Parietal lobe (tissue), 2 donors: ENCODE measurements at places on chromosomes 11 and 22. TPM values are rescaled to one million over a fixed set of nuclear protein-coding genes. Genes with fewer than 3 reads are reported as not detected.

The C11orf87 gene
- 25.4 TPM for total RNA-seq

The OR6X1 gene
- total RNA-seq = not detected

The TREH gene
- total RNA-seq = not detected

The OR8G1 gene
- not detected for total RNA-seq

The GDPD4 gene
- total RNA-seq = not detected

The MMP13 gene
- total RNA-seq = not detected

The BATF2 gene
- total RNA-seq = not detected

The CASP5 gene
- total RNA-seq = not detected

The OR51B4 gene
- 0.94 TPM for total RNA-seq

The IGLL1 gene
- total RNA-seq = not detected

The GPR83 gene
- 0.63 TPM for total RNA-seq

The HRAS gene
- total RNA-seq = 32.6 TPM

The NAALAD2 gene
- 9.1 TPM for total RNA-seq

The BACE1-AS gene
- 13.8 TPM for total RNA-seq

The CCDC86 gene
- total RNA-seq = 2.8 TPM

The KCNK7 gene
- not detected for total RNA-seq

The OR51B5 gene
- total RNA-seq = 3.1 TPM

The IGF2 gene
- total RNA-seq = 3.1 TPM

The NCF4 gene
- total RNA-seq = not detected

The DUSP8 gene
- total RNA-seq = 8.8 TPM

The CSNK2A3 gene
- 5.6 TPM for total RNA-seq

The B3GAT1 gene
- total RNA-seq = 75.4 TPM

The ANO3 gene
- 7.2 TPM for total RNA-seq

The HSPB2 gene
- total RNA-seq = not detected

The POU2F3 gene
- total RNA-seq = not detected

The KRTAP5-11 gene
- not detected for total RNA-seq

The SUSD2 gene
- 0.31 TPM for total RNA-seq

The TENM4 gene
- 192 TPM for total RNA-seq

The MYO18B gene
- total RNA-seq = 0.31 TPM

The MAPK11 gene
- total RNA-seq = 41.6 TPM

The ADM gene
- total RNA-seq = 7.2 TPM

The ROBO4 gene
- 3.1 TPM for total RNA-seq

The UBASH3B gene
- 25.7 TPM for total RNA-seq

The OR8D4 gene
- not detected for total RNA-seq

The TNNI2 gene
- not detected for total RNA-seq

The TNNT3 gene
- not detected for total RNA-seq

The GNG3 gene
- total RNA-seq = 28.8 TPM

The MS4A1 gene
- total RNA-seq = not detected
